ENCODE measurements at places on chromosomes 7 and 10.

DNA sequence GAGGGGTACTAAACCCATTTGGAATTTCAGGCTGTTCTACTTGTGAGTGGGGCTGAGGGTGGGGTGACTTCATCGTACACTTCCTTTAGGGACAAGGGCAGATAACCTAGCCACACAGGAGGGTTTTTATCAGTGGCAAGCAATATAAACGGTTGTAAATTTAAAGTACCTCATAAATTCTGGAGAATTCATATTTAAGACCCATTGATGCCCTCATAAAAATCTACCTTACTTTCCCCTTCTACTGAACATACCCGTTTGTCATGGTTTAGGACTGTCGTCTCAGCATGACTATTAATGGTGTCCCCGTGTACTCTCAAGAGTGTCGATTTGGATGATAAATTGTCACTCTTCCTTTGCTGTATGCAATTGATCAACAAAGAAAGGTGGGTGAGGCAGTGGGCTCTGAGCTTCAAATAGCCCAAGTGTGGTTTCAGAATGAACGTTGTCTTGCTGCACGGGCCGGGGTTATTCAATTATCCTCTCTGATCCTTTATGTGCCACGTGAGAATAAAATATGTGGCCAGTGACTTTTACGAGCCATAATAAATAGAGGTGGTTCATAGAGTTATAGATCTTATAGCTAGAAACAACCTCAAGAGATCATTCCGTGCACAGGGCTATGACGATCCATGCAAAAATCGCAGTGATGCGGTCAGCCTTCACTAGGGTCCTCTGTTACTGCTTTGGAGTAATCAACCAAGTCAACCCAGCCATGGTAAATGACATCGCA lies 82.2 kb downstream of the FAM107B start:
- no peak for DNase-seq

GRCh38 chr10:129294944-129295343 lies 172.1 kb upstream of the MGMT start:
- no peak for DNase-seq

GRCh38 chr7:101632641-101633040 lies 3.5 kb upstream of the MYL10 start:
- peak; percentile 5 for DNase-seq

GRCh38 chr7:5590596-5591277 lies 167.1 kb upstream of the TNRC18 start:
- no peak for DNase-seq

GRCh38 chr7:35727571-35727970 lies 32.6 kb upstream of the HERPUD2 start:
- peak; percentile 12 for DNase-seq

DNA sequence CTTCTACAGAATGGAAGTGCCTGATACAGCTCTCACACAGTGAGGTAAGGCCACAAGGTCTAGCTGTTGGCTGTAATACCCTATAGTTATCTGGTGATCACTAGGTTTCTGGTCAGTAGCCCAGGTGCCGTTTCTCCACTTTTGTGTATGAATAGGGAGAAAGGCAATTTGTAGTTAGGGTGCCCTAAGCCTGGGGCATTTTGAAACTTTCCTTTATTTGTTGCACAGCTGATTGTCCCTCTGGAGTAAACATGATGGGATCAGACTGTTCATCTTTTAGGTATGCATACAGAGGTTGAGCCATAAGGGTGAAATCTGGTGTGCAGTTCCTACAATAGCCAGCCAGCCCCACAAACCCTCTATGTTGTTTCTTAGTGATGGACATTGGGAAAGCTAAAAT lies 112.4 kb downstream of the ANKRD26 start:
- no peak for DNase-seq

GRCh38 chr10:121899727-121900126 lies 28.1 kb downstream of the ATE1 start:
- DNase-seq, result no peak

- no peak for DNase-seq
These were observed 135.8 kb downstream of the PLCE1 start for GRCh38 chr10:94129393-94130130.

DNA sequence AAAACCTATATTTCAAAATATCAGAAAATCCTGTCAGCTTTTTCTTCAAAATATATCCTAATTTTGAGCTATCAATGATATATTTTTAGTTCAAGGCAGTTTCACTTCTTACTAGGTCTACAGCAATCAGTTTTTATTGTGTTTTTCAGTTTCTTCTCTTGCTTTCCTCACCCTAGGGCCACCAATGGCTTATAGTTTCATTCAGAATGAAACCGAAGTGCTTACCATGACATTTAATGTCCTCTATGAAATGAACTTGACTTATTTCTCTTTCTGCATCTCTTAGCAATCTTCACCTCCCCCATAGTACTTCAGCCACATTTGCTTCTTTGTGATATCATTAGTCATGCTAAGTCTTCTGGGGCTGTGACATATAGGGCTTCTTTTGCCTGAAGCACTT lies 100.3 kb downstream of the ARL5B start:
- no peak for DNase-seq

- DNase-seq, result no peak
These were observed 11.2 kb upstream of the SEM1 start for GRCh38 chr7:96720843-96721242.

GRCh38 chr10:122471531-122472177 lies 10.3 kb downstream of the HTRA1 start:
- no peak for DNase-seq

Data from erythroblast (primary cell).